ENCODE measurements at places on chromosomes 13 and 19. TPM values are rescaled to one million over a fixed set of nuclear protein-coding genes. Genes with fewer than 3 reads are reported as not detected.
A peak's percentile ranks its signal among the peaks of the same experiment; 100 is the strongest.

DNA sequence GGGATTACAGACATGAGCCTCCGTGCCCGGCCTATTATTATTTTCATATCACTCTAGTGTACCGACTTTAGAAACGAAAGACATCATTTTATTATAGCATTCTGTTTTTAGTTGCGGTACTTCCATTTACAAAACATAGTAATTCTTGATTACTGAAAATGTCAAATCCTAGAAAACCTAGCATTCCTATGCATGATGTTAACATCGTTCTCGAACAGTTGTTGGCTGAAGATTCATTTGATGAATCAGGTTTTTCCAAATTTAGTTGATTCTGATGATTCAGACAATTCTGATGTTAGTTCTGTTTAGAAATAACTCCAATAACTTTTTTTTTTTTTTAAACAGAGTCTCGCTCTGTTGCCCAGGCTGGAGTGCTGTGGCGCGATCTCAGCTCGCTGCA is 11.5 kb upstream of the MTRF1 start:
- DNase-seq, result no peak
- no peak overlapping the region for H3K27ac ChIP-seq

Gene IGFL2
- not detected for total RNA-seq

DNA sequence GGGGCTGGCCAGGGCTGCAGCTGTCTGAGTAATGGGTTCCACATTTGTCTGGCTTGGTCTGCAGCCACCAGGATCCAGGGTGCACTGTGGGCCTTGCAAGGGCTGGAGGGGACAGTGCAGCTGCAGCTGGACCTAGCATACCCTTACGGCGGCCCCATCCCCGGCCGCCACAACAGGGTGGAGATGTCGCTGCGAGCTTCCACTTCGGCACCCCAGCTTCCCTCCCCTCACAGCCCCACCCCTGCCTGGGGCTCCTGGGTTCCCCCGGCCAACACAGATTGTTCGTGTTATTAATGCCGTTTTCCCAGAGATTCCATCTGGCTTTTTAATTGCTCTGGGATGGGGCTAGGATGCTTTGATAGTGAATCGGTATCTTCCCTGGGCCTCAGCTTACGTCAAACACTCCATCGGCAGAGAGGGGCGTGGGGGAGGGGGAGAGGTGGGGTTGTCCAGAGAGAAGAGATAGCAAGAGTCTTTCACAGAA is 5.8 kb downstream of the CEBPA start:
- no peak overlapping the region for H3K4me3 ChIP-seq
- no peaks in the 10 kb centered on the region for H3K36me3 ChIP-seq
- DNase-seq, result peak; percentile 4
- no peak overlapping the region for H3K27ac ChIP-seq
- H3K4me1 ChIP-seq, result peaks cover 3% of the 10 kb centered on the region

Gene DHDH
- 0.78 TPM for total RNA-seq

GRCh38 chr19:6453951-6454565 is 5.5 kb downstream of the SLC25A23 start:
- peaks cover 9% of the 10 kb centered on the region for H3K4me1 ChIP-seq
- H3K27me3 ChIP-seq, result no peaks in the 10 kb centered on the region
- no peaks in the 10 kb centered on the region for H3K36me3 ChIP-seq
- no peak overlapping the region for H3K4me3 ChIP-seq
- H3K27ac ChIP-seq, result no peak overlapping the region
- DNase-seq, result no peak

Gene DNAJB1
- total RNA-seq, result 151 TPM

- DNase-seq, result no peak
- no peaks in the 10 kb centered on the region for H3K36me3 ChIP-seq
- H3K27ac ChIP-seq, result no peak overlapping the region
- H3K4me1 ChIP-seq, result peaks cover 16% of the 10 kb centered on the region
- H3K4me3 ChIP-seq, result no peak overlapping the region
- peaks cover 2% of the 10 kb centered on the region for H3K27me3 ChIP-seq
These were observed 2.4 kb upstream of the RGL3 start for GRCh38 chr19:11421371-11422098.

DNA sequence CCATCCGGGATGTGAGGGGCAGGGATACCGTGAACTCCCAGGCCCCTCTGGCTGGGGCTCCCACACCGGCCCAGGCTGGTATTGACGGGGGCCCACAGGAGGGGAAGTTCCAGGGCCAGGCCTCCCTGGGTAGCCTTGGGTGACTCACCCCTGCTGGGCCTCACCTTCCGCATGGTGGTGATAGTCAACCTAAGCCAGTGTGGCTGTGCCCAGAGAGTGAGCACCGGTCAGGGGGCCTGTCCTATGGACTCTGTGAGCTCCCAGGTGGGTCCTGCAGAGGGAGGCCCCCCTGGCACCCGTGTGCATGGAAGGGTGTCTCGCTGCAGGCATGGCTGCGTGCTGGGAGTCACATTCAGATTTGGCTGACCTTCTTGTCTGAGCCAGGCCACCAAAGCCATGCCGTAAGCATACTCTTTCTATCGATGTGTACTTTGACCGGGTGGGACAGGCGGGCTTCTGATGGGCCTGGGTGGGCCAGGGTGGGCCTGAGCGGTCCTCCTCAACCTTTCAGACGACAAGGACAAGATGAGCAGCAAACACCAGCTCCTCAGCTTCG is 27.6 kb downstream of the DHX34 start:
- no peaks in the 10 kb centered on the region for H3K27me3 ChIP-seq
- peaks cover 7% of the 10 kb centered on the region for H3K36me3 ChIP-seq
- no peak overlapping the region for H3K27ac ChIP-seq

GRCh38 chr19:610801-611480 is 21.3 kb downstream of the HCN2 start:
- H3K4me1 ChIP-seq, result peaks cover 5% of the 10 kb centered on the region
- no peak for DNase-seq
- H3K36me3 ChIP-seq, result no peaks in the 10 kb centered on the region

GRCh38 chr13:46296115-46296822 is 84.5 kb downstream of the LRRC63 start:
- H3K4me1 ChIP-seq, result peaks cover 1% of the 10 kb centered on the region
- H3K27me3 ChIP-seq, result no peaks in the 10 kb centered on the region
- H3K4me3 ChIP-seq, result no peak overlapping the region
- H3K27ac ChIP-seq, result no peak overlapping the region
- no peak for DNase-seq

Gene POU2F2
- not detected for total RNA-seq
